ENCODE measurements at places on chromosomes 6 and 20.

DNA sequence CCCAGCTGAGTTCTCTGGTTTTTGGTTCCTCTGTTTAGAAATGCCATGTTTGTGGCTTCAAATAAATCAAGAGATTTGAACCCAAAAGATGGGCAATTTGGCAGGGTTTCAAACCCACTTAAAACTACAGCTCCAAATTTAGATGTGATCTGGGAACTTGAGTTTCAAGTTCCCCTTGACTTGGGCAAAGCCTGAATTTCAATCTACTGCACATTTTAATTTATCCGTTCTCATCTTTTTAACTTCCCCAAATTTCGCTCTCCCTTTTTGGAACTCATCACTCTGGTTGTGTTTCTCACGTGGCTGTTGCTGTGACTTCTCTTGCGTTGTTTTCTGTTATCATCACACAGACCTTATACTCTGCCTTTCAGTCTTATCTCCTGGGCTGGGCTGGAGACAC is 230.9 kb downstream of the CDC5L start:
- DNase-seq: no peak

DNA sequence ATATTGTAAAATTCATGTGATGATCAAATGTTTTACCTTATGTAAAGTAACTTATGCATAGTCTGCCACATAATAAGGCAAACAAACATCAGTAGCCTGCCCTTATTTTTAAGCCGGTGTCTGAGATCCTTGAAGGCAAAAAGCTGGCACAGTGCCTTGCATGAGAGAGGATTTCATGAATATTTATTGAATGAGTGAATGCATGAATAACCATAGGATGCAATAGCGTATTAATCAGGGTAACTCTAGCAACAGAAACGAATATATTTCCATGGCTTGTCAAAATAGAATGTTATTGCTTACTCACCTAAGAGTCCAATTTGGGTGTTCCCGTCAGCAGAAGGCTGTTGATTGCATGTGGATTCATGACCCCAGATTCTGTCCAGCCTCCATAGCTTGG is 34.9 kb downstream of the BTBD3 start:
- no peak for DNase-seq

- DNase-seq: no peak
Observed at GRCh38 chr6:144646093-144647056, 361.2 kb downstream of the UTRN start.

- DNase-seq: no peak
Observed at GRCh38 chr6:81590314-81590691, 162.2 kb downstream of the TENT5A start.

DNA sequence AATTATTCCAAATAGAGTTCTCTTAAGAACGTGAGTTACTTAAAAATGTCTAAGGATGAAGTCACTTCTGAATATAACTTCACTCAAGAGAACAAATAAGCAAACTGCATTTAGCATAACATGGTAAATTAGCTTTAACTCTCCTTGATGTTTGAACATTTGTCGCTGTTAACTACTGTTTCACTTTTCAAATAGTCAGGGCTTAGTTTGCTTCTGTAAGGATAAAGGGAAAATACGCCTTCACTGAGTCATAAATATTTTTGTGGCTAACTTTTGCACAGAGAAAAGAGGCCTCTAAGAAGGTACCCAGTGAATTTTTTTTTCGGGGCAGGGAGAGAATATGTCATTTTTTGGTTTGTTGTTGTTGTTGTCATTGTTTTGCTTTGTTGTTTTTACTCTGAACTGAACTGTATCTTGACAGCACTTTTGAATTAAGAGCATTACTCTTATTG is 8.1 kb downstream of the PTPN1 start:
- DNase-seq: no peak

DNA sequence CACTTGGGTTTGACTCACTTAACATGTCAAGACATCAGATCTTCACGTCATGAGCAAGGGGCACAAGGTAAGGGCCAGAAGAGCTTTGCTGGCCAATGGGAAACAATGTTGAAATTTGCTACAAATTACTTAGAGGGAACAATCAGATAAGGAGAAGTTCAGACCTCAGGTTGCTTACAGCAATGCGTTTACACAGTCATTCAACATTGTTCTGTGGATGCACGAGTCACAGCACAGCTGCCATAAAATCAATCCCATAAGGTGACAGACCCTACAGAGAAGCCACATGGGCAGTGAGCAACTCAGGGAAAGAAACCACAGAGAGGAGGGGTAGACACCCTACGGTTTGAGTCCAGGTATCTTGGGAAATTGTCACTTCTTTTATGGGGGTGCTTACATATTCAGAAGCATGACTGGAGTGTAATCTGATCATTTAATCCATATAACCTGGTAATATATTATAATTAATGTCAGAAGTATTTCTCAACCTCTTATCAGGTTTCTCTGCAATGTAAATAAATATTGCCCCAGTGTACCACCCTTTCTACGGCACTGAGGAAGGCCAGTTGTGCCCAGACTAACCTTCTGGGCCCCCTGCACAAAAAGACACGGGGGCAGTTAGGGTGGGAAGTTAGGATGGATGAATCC is 2.3 kb upstream of the SLC22A2 start:
- no peak for DNase-seq

Measured in stimulated activated CD4-positive, alpha-beta T cell treated with anti-CD3 and anti-CD28 coated beads, Interleukin-4, amount 100 ng/mL, for 1 hour (primary cell).